A549 (cell line): ENCODE measurements at places on chromosomes 1 and 21. TPM values are rescaled to one million over a fixed set of nuclear protein-coding genes. Genes with fewer than 3 reads are reported as not detected.

GRCh38 chr21:43575473-43575844 is 83.8 kb downstream of the HSF2BP start:
- DNase-seq, result no peak

DNA sequence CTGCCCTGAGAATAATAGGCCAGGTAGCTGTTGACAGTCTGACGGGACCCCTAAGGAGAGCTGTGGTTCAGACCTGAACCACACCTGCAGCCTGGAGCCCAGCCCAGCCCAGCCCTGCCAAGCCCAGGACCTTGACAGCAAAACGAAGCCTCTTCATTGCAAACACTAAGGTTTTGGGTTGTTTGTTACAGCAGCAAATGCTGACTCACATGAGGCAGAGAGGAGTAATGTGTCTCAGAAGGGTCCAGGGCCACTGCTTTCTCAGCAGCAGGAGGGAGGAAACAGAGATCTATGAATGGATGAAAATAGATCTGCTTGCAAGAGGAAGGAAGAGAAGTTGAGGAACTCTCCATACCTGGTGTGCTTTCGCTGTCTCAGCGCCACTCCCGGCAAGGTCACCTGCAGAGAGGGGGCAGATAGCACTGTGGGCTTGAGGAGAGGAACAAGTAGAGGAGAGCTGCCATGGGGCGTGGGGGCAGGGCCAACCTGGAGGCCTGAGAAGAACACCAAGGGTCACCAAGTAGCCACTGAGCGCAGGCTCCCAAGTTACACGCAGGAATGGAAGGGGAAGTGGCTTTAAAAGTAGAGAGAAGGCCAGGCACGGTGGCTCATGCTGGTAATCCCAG is 127.2 kb downstream of the ZNF281 start:
- DNase-seq, result no peak

DNA sequence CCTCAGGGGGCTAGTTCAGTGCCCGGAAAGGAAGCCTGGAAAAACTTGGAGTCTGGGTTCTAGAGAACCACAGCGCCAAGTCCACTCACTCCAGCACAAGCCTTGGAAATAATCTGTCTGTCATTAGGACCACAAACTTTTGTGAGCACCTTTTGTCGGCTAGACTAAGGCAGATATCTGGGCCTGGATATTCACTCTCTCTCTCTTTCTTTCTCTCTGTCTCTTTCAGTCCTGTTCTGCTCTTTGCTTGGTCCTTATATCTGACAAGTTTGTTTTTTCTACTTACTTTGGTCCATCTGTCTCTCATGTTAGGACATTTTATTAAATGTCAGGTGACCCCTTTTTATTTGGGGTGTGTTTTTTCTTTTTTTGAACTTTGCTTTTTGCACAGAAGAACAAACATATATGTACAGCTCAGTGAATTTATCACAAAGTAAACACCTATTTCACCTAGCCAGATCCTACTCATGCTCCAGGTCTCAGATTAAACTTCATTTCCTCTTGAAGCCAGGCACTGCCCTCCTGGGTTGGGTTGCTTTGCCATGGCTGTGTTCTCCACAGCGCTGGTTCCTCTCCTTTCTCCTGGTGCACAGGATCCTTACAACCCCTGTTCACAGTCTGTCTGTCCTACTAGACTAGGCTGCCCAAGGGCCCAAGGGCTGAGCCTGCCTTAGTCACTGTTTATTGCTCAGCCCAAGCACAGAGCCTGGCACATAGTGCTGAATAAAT is 40.8 kb downstream of the TCEANC2 start:
- DNase-seq, result no peak

DNA sequence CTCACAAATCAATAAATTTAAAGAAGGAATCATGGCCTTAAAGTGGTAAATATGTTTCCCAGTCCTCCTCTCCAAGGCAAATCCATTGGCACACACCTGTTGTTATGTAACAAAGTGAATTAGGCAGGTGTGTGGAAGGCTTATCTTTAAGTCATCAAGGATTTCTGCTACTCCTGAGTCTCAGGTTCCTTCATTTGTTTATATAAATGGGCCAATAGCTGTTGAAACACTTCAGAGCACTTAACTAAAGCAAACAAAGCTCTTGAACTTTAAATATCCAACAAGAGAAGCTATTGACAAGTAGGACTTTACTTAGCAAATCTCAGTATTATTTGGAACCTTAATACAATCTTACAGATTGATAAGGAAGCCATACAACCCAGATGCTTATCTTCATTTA is 99.3 kb upstream of the ESRRG start:
- DNase-seq, result no peak

DNA sequence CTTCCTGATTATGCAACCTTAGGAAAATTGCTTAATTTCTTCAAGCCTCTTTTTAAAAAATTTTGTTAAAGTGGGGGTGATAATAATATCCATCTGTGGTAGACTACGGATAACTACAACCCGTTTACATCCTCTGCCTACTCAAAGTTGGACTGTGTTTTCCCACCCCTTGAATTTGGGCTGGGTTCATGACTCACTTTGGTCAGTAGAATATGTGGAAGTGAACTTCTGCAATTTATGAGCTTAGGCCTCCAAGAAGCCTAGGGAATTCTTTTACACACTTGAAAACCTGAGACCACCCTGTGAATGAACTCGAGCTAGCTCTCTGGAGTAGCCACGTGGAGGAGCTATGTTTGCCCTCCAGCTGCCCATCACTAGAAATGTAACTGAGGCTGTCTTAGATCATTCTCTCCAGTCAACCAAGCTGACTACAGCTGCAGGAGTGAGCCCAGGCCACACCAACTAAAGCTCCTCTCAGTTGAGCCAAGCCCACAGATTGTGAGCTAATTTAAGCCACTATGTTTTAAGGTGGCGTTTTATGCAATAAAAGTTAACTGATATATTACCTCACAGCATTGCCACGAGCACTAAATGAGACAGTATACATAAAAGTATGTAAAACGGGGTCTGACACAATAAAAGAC is 29.6 kb upstream of the CACHD1 start:
- no peak for DNase-seq

GRCh38 chr1:112509005-112509659 is 367 bp downstream of the WNT2B start:
- DNase-seq, result no peak

GRCh38 chr1:228766788-228767187 is 31.5 kb downstream of the RHOU start:
- no peak for DNase-seq

- no peak for DNase-seq
These were observed 43.4 kb upstream of the GPR88 start for GRCh38 chr1:100494393-100495084.

GRCh38 chr21:45293220-45293725 is 5.6 kb upstream of the POFUT2 start:
- no peak for DNase-seq

GRCh38 chr1:27399251-27400025 is 7.0 kb downstream of the GPR3 start:
- DNase-seq, result no peak

DNA sequence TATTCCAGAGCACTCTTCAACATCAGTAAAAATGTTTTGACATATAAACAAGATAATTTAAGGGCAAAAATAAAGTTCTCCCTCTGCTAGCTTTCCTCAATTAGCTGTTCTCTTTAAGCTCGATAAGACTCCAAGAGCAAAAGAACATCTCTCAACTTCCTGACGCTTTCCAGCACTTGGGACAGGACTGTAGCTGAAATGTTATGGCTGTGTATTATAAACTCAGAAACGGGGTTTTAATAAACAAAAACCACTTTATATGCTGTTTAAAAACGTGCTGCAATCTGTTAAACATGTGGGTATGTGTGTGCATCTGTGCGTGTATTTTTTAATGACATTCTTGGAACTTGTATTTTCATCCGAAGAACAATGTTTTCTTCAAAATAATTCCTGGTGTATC is 71.5 kb upstream of the RGS2 start:
- DNase-seq, result no peak

DNA sequence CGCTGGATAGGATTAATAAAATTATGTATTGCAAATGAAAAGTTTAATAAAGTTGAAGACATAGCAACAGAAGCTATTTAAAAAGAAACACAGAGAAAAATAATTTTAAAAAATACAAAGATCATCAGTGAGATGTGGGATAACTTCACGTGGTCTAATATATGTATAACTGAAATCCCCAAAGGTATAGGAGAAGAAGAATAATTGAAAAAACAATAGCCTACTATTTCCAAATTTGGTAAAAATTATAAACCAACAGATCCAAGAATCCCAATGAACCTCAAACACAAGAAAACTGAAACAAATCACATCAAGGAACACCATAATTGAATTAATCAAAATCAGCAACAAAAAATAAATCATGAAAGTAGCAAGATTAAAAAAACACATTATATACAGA is 44.9 kb downstream of the GREM2 start:
- no peak for DNase-seq

B3GALT2 gene
- polyA plus RNA-seq, result not detected in 3 replicates

HCRTR1 gene
- polyA plus RNA-seq, result not detected in 3 replicates

LDLRAD2 gene
- polyA plus RNA-seq, result 0.03 to 0.08 TPM (median 0.05 TPM) in 3 replicates

ST6GALNAC5 gene
- not detected in 3 replicates for polyA plus RNA-seq

FAM163A gene
- not detected in 3 replicates for polyA plus RNA-seq

SMCP gene
- not detected in 3 replicates for polyA plus RNA-seq

DYNLT5 gene
- not detected in 3 replicates for polyA plus RNA-seq
